Stimulated activated CD4-positive, alpha-beta T cell treated with anti-CD3 and anti-CD28 coated beads, Interleukin-1b, Interleukin-23, amount 100 ng/mL, for 1 hour (primary cell): ENCODE measurements at places on chromosomes 7 and 10.

- DNase-seq = no peak
These were observed 700 bp downstream of the NIPSNAP2 start for GRCh38 chr7:55965100-55965470.

DNA sequence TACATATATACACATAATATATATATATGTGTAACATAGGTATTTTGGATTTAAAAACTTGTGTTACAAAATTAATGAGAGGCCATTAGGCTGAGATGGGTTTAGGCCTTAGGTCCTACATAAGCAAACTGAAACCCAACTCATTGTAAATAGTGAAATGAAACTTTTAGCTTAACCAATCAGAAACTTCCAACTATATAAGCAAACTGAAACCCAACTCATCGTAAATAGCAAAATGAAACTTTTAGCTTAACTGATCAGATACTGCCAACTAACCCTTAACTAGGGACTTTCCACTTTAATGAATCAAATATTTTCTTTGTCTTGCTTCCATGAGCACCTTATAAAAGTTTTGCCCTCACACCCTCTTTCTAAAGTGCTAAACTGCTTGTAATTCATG, 17.3 kb upstream of the SAMD9L start:
- no peak for DNase-seq

DNA sequence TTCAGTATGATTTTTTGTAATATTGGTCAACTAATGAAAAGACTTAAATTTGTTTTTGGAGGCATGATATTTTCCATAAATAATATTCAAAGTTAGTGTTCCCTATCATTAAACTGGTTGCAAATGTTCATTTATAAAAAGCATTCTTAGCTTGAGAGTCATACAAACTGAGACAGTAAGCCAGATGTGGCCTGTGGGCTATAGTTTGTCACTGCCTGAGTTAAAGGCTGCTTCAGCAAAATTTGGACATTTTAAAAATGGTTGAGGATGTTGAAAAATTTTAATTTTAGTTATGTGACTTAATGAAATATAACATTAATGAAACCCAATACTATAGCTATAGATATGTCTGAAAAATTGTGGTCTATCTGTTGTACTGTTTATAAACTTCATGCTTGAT, 180.2 kb upstream of the CACNA2D1 start:
- no peak for DNase-seq

DNA sequence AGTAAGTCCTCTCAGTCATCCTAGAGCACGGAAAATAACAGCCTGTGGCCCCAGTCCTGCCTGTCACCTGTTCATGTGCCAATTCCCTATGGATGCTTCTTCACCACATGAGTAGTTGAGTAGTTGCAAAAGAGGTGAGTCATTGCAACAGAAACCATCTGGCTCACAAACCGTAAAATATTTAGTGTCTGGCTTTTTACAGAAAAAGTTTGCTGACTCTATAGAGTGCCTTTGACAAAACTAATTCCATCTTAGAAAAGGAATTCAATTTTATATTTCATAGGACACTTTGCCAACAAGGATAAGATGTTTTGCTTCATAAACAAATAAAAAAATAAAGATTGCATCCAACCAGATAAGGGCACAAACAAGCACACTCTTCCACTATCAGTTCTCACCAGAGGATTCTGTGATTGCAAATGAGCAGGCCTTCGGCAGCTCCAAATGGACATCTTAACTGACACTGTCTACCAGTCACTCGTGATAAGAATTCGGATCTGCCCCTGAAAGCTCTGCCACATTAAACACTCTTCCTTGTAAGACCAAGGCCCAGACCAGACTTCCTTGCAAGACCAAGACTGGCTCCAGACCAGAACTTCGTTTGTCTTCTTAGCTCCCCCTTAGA, 242.7 kb upstream of the SEMA3C start:
- DNase-seq = no peak

DNA sequence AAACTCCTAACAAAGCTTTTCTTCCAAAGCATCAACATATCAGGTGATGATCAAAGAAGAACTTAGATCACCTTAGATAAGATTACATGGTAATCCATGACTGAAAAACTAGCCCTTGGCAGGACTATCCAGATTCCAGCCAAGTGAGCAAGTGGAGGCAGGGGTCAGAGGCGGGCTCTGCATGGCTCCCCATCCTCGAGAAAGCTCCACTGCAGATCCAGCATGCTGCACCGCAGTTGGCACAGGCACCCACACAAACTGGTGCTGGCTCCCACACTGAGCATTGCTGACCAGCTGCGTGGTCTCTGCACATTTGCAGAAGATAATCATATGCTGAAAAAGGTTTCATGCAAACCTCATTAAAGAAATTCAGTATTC, 10.1 kb downstream of the PSAP start:
- no peak for DNase-seq

DNA sequence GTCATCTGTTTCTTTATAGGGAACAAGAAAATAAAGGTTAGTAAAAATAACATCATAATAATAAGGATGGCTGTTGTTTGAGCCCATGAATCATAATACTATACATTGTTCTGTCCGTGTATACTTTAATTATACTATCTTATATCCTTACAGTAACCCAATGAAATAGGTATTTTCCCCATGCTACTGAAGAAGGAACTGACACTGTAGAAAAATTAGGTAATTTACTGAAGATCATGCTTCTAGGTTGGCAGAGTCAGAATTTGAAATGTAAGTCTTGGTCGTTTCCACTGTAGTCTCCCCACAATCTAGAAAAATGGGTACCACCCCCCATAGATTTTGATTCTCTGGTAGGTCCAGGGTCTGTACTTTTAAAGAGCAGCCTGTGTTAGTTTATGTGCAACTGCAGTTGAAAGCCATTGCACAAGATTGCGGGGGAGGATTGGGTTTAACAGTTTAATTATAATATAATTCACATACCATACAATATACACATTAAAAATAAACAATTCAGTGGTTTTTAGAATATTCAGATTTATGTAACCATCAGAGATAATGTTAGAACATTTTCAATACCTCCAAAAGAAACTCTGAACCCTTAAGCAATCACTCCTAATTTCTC, 47.7 kb downstream of the SHOC2 start:
- DNase-seq = no peak

- no peak for DNase-seq
These were observed 112.2 kb downstream of the LARP4B start for GRCh38 chr10:819326-819725.

DNA sequence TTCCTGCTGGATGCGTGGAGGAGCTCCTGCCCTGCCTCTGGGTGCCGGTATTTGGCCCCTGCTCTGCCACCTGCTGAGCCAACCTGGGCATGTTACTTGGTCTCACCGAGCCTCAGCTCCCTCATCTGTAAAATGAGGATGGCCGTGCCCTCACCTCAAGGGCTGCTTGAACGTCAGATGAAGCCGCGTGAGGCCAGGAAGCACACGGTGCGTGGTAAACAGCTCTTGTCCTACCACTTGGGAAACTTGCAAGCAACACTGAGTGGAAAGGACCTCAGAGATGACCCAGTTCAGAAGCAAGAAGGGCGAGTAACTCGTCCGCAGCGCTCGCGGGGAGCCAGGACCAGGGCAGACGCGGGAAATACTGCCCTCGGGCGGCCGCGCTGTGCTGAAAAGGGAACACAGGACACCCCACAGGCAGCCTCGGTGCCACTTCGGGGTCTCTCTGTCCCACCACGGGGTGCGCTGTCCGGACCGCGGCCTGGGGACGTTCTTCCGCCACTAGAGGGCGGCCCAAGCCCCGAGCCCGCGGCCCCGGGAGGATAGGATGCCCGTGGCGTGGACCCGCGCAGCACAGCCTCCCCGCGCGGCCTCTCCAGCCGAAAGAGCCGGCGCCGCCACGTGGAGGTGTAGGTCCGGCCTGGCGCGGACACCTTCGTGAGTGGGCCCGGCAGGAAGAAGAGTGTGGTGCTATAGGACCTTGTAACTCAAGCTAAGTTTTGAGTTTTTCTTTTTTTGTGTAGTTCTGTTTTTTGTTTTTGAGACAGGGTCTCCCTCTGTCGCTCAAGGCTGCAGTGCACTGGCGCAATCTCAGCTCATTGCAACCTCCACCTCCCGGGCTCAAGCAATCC, 94.1 kb downstream of the PRKAG2 start:
- DNase-seq = peak; percentile 19

GRCh38 chr10:74738052-74738451, 88.3 kb upstream of the KAT6B start:
- DNase-seq = no peak
